ENCODE measurements at places on chromosomes 12 and 14.

DNA sequence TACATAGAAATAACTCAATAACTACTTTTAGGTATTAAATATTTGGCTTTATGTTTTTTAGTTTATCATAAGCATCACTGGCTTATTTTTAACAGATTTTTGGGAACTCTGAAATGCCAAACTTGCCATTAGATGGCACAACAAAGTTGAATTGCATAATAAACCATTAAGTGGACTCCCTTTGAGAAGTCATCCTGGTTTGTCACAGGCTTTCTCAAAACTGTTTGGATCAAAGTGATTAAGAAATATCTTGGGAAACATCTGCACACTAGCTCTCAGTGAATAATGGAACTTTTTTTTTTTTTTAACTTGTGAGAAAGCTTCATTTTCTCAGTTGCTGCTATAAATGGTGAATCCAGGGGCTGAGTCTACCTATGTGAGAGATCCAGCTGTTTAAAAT lies 4.3 kb downstream of the SLC16A7 start:
- DNase-seq, result no peak

DNA sequence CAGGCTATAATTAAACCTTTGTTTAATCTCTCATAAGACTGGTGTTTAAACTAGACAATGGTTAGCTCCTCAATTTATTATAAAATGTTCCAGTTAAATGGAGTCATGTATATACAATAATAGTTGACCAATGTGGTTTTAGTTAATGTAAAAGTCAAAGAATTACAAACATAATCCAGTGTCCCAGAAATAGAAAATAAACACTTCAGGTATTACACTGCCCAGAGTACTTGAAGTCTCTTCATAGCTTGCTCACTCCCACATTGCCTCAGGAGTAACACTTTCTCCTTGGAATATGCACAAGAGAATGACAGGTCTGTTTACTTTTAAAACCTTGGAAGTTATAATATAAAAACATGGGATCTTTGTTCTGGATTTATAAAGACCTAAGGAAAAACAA lies 60.5 kb downstream of the SLC38A1 start:
- DNase-seq, result no peak

DNA sequence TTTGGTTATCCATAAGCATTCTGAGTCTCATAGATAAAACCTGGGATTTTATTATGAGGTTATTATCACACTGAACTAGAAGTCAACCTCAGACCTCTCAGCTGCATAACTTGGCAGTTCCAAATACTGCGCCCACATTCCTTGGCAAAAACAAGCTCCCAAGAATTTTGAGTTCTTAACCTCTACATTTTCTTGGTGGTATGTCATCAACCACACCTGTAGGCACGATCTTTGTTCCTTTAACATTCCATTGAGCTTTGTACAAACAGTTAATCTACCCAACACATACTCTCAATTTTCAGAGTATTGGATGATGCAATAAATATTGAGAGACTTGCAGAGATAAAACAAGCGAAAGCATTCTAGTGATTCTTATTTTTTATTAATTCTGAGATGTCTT lies 371.8 kb upstream of the PRICKLE1 start:
- DNase-seq, result no peak

DNA sequence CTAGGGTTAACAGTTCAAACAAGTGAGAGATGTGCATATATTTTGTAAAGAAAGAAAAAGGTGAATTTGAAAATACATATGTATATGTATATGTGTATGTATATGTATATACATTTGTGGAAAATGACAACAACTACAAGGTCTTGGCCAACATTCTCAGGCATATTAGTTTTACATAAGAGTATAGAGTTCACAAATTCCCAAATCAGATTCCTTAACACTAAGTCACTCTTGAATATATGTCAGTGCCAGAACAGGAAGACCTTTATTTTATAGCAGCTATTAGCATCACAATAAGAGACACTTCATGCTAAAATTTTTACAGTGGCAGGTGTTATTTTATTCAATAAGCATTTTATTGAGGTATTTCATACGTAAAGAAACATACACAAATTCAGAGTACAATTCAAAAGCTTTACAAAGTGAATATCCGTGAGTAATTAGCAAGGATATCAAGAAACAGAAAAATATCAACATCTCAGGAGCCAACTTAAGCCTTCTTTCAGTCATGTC lies 179.7 kb downstream of the SLC6A15 start:
- DNase-seq, result no peak

DNA sequence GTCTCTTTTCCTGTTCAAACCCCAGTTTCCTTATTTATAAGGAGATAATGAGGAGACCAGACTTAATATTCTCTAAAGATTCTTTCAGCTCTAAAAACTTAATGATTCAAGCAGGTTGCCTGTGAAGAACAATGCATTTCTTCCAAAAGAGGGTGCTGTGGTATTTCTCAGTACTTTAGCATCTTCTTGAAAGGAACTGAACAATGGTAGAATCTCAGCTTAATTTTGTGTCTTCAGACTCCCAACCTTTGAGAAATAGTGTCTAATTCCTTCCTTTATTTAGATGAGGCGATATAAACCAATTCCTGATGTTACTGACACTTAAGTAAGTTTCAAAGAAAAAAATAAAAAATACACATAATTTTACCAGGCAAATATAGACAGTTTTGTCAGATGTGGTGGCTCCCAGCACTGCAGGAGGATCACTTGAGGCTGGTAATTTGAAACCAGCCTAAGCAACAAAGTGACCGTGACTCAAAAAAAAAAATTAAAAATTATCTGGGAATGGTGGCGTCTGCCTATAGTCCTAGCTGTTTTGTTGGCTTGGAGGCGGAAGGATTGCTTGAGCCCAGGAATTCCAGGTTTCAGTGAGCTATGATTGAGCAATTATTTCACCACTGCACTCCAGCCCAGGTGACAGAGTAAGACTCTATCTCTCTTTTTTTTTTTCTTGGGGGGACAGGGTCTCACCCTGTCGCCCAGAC lies 76.9 kb upstream of the PSMA6 start:
- no peak for DNase-seq

- DNase-seq, result no peak
These were observed 32.3 kb upstream of the ESR2 start for GRCh38 chr14:64326502-64326901.

DNA sequence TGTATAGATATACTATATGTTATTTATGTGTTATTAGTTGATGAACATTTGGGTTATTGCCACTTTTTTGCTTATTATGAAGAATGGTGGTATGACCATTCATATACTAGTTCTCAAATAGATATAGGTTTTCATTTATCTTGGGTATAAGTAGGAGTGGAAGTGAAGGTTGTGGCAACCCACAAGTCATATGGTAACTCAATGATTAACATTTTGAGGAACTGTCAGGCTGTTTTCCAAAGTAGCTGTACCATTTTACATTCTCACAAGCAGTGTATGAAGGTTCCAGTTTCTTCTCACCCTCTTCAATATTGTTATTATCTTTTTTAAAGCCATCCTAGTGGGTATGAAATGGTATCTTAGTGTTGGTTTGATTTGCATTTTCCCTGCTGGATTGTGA lies 19.0 kb upstream of the MSRB3 start:
- DNase-seq, result no peak
